Inflammatory macrophage (primary cell): ENCODE measurements at places on chromosomes 12 and 14.

GRCh38 chr12:63276537-63277365 lies 125.8 kb upstream of the AVPR1A start:
- DNase-seq, result peak; percentile 13

- DNase-seq, result no peak
Measured at GRCh38 chr14:99768381-99768780, 24.8 kb upstream of the EML1 start.

DNA sequence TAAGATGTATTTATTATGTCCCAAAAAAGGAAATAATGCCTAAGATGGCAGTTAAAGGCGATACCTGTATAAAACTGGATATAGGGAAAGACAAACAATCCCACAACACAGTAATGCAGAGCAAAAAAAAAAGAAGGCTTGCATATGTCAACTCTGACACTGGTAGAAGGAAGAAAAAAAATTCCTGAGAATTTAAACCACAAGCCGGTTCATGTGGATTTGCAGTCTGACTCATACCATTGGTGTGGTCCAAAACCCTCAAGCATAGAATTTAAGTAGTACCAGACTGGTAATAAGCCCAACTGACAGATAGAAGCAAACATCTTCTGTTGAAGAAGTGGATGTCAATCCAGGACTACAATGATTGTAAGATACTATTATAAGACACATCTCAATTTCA lies 7.2 kb downstream of the DNAI7 start:
- no peak for DNase-seq

DNA sequence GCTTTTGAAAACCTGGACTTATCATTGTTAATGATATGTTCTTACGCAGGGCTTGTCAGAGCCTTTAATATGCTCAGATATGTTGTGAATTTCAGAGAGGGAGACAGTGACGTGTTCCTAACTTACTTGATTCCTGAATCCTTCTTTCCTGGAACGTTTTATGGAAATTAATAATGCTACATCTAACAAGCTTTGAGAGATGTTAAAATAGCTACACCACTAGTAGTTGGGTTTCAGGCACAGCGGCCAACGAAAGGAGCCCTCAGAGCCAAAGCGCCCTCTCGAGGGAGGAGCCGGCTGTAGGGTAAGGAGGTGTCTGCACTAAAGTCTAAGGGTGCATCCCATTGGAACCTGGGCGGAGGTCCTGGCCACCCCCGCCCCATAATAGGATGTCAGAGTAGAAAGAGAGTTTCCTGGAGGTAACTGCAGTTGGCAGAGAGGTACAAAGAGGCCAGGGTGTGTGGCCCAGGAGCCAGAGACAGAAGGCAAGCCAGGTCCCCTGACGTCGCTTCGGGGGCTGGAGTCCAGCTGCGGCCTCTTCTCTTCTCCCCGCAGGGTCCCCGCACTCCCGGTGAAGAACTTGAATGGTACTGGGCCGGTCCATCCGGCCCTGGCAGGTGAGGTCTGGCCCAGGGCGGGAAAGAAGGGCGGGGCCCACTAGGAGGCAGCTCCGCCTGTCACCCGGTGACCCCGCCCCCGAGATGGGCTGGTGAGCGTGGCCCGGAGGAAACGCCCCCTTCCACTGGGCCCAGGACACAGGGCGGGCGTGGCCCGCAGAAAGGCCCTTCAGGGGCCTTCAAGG lies 36.3 kb downstream of the DTX1 start:
- DNase-seq, result peak; percentile 56

DNA sequence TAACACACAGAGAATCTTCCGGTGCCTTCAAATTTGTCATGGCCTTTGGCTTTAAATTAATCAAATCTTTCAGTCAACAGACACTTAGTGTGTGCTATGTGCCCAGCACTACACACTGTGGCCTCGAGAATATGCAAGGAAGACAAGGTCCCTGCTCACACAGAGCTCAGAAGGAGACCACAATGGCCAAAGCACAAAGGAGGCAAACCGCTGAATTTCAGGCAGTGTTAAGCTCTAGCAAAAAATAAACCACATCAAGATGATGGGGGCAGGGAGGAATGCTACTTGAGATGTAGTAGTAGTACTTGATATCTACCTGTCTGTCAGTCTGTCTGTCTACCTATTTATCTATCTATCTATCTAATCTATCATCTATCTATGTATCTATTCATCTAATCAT lies 227.9 kb downstream of the TMEM132D start:
- no peak for DNase-seq

DNA sequence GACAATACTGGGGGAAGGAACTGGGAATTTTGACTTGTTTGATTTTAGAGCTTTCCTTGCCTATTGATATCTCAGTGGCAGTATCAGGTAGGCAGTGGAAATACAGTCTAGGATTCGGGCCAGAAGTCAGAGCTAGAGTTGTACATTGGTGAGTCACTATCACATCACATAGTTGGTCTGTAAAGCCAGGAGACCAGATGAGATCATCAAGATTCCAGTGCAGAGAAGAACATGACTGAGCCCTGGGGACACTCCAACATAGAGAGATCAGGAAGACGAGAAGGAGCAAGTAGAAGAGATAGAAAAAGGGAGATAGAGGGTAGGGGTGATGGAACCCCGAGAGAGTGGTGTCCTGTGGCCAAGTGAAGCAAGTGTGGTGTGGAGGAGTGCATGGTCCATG lies 46.6 kb upstream of the NR1H4 start:
- no peak for DNase-seq

- DNase-seq, result no peak
Measured at GRCh38 chr12:116140529-116140928, 137.0 kb downstream of the MED13L start.

GRCh38 chr14:70415788-70416187 lies 1.1 kb downstream of the SYNJ2BP start:
- no peak for DNase-seq

DNA sequence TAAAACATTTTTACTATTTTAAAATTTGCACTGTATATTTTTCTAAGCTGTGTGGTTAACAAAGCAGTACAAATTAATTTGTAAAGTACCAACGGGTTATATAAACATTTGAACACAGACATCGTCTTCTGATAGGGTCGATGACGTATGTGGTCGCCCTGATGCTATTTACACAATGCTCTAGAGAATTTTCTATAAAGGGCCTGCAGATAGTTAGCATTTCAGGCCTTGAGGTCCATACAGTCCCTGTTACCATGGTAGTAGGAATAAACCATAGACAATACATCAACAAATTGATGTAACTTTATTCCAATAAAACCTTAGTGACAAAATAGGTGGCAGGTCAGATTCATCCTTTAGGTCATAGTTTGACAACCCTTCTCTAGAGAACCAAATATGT lies 25.7 kb upstream of the PDZRN4 start:
- no peak for DNase-seq

DNA sequence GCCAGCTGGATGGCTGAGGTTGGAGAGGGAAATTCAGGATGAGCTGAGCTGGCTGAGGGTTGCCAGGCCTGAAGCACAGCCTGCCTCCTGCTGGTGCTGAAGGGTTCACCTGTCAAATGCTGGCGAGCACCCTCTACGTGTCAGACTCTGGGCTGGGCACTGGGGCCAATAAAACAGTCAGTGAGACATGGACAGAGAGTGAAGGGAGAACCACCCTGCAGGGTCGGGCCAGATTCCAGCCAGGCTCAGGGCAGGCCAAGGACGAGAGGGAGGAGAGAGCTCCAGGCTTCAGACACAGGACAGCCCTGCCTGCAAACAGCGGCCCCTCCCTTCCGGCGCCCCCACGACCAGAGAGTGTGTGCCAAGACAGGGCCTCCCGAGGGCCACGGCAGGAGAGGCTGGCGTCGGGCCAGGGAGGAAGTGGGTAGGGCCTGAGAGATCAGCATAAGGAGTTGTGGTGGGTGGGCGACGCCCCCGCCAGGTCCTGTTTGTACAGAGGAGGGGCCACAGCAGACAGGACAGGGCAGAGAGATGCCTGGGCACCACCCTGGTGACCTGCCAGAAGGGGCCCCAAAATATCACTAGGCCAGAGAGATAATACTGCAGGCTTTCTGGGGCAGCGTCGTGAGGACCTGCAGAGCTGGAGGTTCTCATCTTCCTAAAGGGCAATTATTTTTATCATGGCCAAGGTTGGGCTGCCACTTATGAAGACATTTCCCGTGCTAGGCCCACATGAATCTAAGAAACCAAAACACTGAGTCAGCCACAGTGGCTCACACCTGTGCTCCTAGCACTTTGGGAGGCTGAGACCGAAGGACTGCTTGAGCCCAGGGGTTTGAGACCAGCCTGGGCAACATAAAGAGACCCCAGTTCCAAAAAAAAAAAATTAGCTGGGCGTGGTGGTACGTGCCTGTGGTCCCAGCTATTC lies 73.1 kb upstream of the GPR68 start:
- peak; percentile 73 for DNase-seq
